ENCODE measurements at places on chromosomes 1 and 21. TPM values are rescaled to one million over a fixed set of nuclear protein-coding genes. Genes with fewer than 3 reads are reported as not detected.

The AKR1A1 gene
- total RNA-seq = 106 TPM

The TMEM240 gene
- 3.1 TPM for total RNA-seq

The SMCP gene
- total RNA-seq = not detected

The PHACTR4 gene
- 9.4 TPM for total RNA-seq

The HRNR gene
- total RNA-seq = not detected

The TMEM61 gene
- not detected for total RNA-seq

The DENND1B gene
- 3.8 TPM for total RNA-seq

The ASCL5 gene
- not detected for total RNA-seq

The BEND5 gene
- 0.70 TPM for total RNA-seq

The REN gene
- not detected for total RNA-seq

The CDCA8 gene
- total RNA-seq = 29.3 TPM

The LCE2C gene
- not detected for total RNA-seq

The PRKCZ gene
- total RNA-seq = 0.17 TPM

The G0S2 gene
- total RNA-seq = not detected

The CCDC24 gene
- total RNA-seq = 9.6 TPM

All from HT1080 (cell line).